Activated CD4-positive, alpha-beta T cell treated with anti-CD3 and anti-CD28 coated beads, Interleukin-2, amount 50 U/mL, for 1 hour (primary cell): ENCODE measurements at places on chromosomes 2 and 18.

GRCh38 chr2:155653176-155653575, 679.3 kb downstream of the NR4A2 start:
- DNase-seq = no peak

- no peak for DNase-seq
These were observed 128.8 kb upstream of the DLX2 start for GRCh38 chr2:172231508-172231907.

DNA sequence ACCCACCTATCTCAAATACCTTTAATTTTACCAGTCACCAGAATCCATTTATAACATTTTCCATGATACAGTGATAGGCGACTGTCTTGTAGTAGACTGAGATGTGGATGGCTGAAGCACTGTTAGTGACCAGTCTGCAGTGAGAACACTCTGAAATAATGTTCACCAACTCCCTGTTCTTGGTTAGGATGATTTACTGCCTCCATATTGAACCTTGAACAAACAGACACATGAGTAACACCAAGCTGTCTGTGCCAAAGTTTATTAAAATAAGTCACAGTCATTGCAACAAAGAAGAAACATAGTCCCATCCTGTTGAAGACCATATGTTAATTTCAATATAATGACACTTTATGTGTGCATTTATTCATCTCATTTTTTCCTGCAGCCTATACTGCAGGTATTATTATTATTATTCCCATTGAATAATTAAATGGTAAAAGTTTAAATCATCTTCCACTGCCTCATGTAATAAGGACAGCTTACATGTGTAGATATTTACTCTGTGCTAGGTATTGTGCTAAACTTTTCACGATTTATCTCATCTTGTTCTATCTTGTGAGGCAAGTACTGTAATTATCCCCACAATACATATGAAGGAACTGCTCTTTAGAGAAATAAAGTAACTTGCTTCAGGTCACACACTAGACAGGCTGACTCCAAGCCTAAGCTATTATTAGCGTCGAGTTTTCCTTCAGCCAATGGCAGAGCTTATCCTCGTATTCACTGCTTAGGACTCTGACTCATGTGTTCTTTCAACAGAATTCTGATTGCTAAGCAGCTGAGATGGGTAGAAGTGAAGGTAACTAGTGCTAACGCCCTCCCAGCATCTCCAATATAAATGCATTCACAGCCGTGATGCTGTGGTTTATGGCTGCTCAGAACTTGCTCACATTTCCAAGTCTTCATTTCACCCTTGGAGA, 62.5 kb downstream of the ONECUT2 start:
- DNase-seq = no peak

GRCh38 chr18:36560187-36560586, 262.7 kb downstream of the FHOD3 start:
- no peak for DNase-seq

- DNase-seq = no peak
These were observed 991.5 kb upstream of the FANCL start for GRCh38 chr2:59232394-59233165.

DNA sequence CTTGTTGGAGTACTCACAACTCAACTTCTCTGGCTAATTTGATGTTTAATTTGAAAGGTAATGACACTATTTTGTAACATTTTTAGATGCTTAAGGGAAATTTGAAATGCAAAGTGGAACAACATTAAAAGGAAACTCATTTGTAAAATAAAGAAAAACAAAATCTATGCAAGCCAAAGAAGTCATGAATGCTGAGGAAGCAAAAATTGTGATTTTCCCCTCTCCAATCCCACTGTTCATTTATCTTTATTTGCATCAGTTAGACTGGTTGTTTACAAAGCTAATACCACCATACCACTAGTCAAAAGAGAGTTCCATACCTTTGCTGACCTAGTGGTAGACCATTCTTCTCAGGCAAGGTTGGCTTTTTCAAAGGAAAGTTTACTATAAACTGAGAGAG, 2.2 kb upstream of the B4GALT6 start:
- no peak for DNase-seq

- no peak for DNase-seq
These were observed 19.9 kb downstream of the SNORC start for GRCh38 chr2:232889876-232890401.
